ENCODE measurements at places on chromosomes 6 and 20.

DNA sequence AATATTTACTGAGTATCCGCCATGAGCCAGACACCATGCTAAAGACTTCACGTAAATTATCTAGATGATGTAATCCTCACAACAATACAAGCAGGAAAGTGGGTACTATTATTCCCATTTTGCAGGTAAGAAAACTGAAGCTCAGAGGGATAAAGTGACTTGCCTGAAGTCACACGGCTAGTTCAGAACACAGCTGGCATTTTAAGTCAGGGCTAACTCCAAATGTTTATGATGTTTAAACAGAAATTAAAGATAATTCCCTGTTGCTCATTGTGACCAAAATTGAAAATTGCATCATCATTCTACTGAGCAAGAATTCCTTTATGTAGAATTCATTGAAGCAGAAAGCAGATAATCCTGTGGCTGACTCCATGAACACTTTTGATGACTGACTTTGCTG is 71.3 kb upstream of the STXBP5 start:
- DNase-seq, result no peak

GRCh38 chr20:50066161-50066834 is 46.7 kb downstream of the UBE2V1 start:
- no peak for DNase-seq

- no peak for DNase-seq
Observed at GRCh38 chr20:10978713-10979112, 304.9 kb upstream of the JAG1 start.

- DNase-seq, result no peak
Observed at GRCh38 chr20:47392015-47392720, 35.7 kb upstream of the ZMYND8 start.

- no peak for DNase-seq
Observed at GRCh38 chr6:132479131-132479530, 33.8 kb downstream of the STX7 start.

DNA sequence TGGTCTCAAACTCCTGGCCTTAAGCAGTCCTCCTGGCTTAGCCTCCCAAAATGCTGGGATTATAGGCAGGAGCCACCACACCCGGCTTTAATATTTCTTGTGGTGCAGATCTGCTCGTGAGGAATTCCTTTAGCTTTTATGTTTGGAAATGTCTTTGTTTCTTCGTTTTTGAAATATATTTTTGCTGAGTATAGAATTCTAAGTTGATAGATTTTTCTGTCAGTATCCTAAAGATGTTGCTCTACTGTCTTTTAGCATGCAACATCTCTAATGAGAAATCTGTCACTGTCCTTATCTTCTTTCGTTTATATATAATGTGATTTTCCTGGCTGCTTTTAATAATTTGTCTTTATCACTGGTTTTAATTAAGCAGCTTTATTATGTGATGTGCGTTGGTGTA is 75.1 kb downstream of the ZFAND3 start:
- no peak for DNase-seq

DNA sequence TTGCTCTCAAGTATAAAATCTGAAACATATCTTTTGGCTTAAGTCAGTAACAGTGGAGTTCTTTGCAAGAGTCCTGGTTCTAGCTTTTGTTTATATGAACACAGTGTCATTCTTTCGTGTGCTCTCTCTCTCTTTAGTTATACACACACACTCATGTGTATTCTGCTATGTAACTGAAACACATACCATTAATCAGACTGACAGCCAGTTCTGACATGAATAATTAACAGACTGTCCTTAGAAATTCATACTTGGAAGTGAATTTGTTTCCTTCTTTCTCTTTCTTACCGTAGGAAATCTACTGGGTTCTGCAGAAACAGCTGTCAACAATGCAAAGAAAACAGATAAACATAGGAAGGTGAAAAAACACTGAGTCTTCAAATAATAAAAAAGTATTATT is 2.5 kb downstream of the MCM9 start:
- no peak for DNase-seq

- DNase-seq, result no peak
Observed at GRCh38 chr6:128206610-128207426, 306.0 kb upstream of the THEMIS start.

DNA sequence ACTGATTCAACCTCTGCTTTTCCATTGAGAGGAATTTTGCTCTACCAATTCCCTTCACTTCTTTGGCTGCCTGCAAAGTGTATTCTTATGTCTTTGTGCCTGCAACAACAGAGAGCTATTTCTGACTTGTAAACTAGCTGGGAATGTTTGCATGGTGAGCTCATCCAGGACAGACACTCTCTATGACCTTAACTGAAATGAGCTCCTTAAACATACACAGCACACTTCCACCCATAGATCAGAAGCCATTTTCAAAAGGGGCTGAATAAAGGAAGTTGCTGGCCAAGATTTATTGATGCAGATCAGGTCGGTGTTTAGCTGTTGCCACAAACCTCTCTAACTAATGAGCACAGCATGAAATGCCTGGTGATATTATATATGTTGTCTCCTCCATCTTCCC is 377.7 kb downstream of the BTBD9 start:
- DNase-seq, result no peak

GRCh38 chr20:44973053-44973452 is 6.7 kb downstream of the STK4 start:
- no peak for DNase-seq

DNA sequence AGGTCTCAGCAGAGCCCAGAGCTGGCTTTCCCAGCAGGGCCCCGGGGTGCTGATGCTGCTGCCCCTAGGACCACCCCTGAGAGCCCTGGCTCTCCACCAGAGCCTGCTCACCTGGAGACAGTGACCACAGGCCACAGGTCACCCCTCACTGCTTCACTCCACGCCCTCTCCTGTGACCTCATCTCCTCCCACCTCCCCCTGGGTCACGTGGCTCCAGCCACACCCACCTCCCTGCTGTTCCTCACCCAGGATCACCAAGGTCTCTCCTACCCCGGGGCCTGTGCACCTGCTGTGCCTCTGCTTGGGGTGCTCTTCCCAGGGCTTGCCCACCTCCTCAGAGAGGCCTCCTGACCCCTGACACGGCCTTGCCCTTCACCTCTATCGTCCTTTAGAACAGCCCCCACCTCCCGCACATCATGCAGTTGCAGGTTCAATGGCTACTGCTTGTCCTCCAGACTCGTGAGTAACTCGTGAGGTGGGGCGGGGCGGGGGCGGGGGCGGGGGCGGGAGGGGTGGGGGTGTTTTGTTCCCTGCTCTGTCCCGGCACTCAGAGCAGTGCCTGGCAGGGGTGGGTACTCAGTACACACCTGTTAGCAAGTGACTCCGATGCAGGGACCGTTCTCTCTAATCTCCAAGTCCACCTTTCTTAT is 468.0 kb downstream of the PREX1 start:
- no peak for DNase-seq

DNA sequence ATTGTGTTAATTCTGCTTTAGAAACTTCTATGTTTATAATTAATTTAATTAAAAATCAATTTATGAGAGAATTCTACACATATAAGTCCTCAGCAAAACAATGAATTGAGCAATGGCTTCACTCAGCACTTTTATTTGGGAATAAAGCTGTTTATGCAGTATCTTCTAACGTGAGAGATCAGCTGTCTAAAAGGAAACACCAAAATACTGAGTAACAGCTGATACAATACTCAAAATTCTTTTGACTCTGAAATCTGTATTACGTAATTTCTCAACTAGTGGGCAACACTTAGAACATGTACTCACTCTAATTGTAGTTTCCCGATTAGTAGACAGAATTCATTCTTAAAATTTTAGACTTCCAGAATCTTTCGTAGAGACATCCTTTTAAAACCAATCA is 49.8 kb downstream of the MAP3K7 start:
- DNase-seq, result no peak

- DNase-seq, result no peak
Observed at GRCh38 chr6:131867744-131868143, 59.9 kb downstream of the ENPP1 start.

DNA sequence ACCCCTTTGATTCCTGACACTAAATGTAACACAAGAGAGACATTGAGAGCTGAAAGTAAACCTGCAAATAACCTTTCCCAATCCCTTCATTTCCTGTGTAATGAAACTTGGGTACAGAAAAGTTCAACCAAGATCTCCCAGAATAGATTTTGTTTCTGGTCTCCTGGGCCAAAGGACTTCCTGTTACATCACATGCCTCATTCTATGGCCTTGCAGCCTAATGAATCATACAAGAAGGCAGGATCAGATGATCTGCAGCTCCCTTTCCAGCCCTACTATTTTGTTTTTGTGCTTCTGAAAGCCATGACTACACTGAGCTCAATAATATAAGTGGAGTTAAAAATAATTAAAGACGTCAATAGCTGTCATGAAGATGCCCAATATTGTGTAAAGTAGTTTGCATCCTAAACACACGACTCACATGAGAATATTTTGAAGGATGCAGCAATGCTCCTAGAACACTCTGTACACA is 73.4 kb upstream of the NOX3 start:
- no peak for DNase-seq

DNA sequence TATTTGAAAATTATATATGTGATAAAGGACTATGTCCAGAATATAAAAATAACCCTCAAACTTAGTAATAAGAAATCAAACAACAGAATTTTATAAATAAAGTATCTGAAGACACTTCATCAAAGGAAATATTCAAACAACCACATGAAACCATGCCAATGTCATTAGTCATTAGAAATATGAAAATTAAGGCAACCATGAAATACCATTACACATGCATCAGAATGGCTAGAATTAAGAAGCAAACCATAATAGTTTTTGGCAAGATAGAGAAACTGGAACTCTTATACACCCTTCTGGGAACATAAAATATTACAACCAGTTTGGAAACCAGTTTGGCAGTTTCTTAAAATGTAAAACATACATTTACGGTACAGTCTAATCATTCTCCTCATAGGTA is 137.2 kb upstream of the ADGRB3 start:
- no peak for DNase-seq

- no peak for DNase-seq
Observed at GRCh38 chr20:19738951-19739350, 19.1 kb upstream of the RIN2 start.

DNA sequence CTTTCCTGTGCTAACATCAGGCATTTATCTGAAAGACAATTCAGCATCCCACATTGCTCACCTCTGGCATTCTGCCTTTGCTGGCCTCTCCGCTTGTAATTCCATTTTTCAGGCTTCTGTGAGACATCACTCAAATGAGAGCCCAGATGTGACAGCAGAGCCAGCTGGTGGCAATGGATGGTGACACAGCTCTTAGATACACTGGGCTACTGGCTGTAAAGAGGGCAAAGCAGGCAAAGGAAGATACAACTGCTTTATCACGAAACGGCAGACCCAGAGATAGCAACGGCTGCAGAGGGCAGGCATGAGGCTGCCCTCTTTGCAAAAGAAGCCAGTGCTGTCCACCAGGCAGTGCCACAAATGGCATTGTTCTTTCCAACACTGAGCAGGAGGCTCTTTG is 329.8 kb downstream of the KIF16B start:
- no peak for DNase-seq

GRCh38 chr6:160439751-160440150 is 91.6 kb downstream of the SLC22A3 start:
- no peak for DNase-seq

- no peak for DNase-seq
Observed at GRCh38 chr6:53179961-53180651, 31.5 kb upstream of the GCM1 start.

DNA sequence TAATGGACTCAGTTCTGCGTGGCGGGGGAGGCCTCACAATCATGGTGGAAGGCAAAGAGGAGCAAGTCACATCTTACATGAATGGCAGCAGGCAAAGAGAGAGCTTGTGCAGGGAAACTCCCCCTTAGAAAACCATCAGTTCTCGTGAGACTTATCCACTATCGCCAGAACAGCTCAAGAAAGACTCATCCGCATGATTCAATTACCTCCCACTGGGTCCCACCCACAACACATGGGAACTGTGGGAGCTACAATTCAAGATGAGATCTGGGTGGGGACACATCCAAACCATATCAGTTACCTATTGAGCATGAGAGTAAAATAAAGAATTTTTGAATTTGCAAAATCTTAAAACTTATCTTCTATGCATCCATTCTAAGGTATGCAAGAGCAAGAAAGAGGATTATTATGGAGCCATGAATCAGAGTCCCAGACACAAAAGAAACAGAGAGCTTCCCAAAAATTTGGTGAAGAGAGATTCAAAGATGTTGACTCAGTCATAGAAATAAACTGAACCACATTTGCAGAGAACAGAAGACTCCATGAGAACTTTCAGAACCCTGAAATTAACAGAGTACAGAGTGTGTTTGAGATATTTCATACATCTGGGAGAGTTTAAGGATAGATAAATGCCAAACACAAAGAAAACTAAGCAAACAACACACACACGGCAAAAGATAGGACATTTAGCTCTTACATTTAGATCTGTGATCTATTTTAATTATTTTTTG is 17.1 kb upstream of the MOXD1 start:
- DNase-seq, result no peak

GRCh38 chr20:7144464-7144863 is 377.0 kb downstream of the BMP2 start:
- DNase-seq, result no peak

DNA sequence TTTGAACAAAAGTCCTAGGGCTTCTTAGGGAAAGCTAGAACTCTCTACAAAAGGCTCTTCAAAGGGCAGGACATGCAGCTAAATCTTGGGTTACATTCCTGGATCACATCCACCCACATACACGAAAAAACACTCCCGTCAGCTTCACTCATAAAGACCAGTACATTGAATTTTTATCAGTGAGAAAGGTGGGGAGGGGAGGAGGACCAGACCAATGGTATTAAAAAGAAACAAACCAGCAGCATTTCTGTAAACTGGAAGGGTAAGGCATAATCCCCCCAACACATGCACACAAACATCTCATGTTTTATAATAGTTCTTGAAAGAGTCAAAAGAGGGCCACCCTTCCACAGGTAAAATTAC is 31.6 kb downstream of the MYLK4 start:
- DNase-seq, result no peak

GRCh38 chr6:116008470-116009243 is 52.0 kb downstream of the FRK start:
- DNase-seq, result no peak

- no peak for DNase-seq
Observed at GRCh38 chr20:39289316-39289715, 327.2 kb downstream of the DHX35 start.

DNA sequence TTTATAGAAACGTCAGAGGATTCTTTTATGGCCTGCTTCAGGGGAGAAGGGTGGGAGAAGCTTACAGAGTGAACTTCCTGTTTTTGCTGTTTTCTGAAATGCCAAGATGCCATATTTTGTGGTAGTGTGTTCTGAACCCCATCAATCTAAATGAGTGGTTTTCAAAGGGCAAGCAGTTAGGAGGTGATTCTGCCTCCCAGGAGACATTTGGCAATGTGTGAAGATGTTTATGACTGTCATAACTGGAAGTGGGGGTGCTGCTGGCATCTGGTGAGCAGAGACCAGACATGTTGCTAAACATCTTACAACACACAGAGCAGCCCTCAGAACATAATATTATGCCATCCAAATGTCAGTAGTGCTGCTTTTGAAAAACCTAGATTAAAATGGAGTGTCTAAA is 6.0 kb upstream of the PRL start:
- no peak for DNase-seq

DNA sequence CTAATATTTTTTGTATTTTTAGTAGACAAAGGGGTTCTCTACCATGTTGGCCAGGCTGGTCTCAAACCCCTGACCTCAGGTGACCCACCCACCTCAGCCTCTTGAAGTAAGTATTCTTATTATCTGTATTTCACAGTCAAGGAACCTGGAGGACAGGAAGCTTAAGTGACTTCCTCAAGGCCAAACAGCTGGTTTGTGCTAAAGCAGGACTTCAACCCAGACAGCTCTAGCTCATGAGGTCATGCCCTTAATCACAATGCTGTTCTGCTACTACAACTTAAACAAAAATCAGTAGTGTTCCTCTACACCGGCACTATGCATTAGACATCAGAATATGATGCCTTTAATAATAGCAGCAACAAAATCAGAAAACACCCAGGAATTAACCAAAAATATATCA is 168.9 kb downstream of the ADGB start:
- DNase-seq, result no peak

Data from activated CD4-positive, alpha-beta T cell treated with anti-CD3 and anti-CD28 coated beads, Interleukin-2, amount 50 U/mL, for 48 hours (primary cell).